ENCODE measurements at places on chromosomes 11 and 22. TPM values are rescaled to one million over a fixed set of nuclear protein-coding genes. Genes with fewer than 3 reads are reported as not detected.

- no peak for DNase-seq
Observed at GRCh38 chr11:64130618-64131017, 35.3 kb downstream of the MACROD1 start.

- no peak for DNase-seq
Observed at GRCh38 chr11:95884376-95884775, 39.5 kb downstream of the MTMR2 start.

GRCh38 chr11:7696424-7696823, 9.9 kb downstream of the OVCH2 start:
- no peak for DNase-seq

DNA sequence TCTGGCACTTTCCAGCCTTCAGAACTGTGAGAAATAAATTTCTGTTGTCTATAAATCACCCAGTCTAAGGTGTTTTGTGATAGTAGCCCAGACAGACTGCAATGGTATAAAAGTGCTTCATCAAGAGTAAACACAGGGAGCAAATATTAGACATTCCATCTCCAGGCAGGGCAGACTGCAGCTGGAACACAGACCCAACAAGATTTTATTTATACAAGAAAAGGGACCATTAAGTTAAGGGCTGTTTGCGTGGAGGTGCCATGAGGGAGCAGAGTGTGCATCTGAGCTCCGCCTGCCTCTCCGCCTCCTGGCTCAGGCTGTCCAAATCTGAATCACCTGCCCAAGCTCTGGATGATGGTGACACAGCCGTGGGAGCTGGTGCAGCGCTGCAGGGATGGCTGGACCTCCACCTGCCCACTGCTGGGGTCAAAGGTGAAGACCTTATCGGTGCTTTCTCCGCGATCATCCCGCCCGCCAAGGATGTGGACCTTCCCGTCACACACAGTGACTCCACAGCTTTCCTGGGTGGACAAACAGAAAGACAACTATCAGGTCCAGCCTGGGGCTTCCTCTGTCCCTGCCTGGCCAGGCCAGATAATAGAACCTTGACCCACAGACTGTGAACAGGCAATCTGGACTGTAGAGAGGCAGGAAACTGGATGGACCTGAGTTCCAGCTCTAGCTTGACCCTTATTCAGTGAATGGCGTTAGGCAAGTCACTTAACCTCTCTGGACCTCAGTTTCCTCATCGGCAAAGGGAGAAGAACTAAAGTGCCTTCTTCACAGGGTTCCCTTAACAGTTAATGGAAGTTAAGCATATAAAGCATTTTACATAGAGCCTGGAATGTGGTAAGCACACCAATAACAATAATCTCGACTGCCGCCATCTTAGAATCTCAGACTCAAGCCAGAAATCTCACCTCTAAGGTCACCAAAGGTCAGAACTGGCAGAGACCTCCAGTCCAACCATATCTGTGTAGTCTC, 10.5 kb downstream of the KLHL35 start:
- DNase-seq = peak; percentile 79

GRCh38 chr22:34696557-34696956, 369.4 kb upstream of the ISX start:
- no peak for DNase-seq

GRCh38 chr11:117815262-117815803, 9.2 kb downstream of the FXYD2 start:
- DNase-seq = no peak

- no peak for DNase-seq
Observed at GRCh38 chr11:8363921-8364320, 100.2 kb upstream of the LMO1 start.

- DNase-seq = no peak
Observed at GRCh38 chr11:68370211-68371111, 58.1 kb downstream of the LRP5 start.

DNA sequence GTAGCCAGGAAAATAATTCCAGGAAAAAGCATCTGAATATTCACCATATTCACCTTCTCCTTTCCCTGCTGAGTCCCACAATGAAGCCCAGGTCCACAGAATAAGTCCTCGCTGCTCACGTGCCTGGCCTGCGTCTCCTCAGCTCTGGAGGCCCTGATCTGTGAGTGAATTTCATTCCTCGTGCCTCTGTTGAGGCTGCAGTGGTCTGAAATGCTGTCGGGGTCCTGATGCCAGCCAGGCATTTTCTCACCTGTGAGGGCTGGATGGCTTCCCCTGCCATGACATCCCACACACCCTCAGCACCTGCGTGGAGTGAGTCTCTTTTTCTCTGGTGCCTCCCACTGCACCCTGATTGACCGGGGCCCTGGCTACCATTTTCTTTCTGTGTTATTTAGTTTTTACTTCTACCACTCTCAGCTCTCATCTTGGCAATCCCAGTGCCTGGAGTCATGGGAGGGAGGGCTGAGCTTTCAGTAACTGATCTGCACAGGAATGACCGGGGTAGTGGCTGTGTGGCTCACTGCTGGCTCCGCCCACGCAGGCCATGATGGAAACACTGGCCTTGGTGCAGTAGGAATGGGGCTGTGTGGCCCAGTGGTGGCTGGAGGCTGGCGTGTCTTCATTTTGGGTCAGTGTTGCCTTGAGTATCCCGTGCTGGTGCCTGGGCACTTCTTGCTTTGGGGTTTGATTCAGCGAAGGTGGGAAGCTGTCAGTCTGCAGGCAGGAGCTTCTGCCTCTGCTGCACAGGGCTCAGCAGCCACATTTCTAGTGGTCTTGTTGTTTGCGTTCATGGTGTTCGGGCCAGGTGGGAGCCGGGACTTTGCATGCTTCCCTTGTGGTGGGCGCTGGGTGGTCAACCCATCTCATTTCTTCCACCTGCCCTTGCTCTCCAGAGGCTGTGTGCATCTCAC, 807.2 kb downstream of the TBC1D22A start:
- no peak for DNase-seq

DNA sequence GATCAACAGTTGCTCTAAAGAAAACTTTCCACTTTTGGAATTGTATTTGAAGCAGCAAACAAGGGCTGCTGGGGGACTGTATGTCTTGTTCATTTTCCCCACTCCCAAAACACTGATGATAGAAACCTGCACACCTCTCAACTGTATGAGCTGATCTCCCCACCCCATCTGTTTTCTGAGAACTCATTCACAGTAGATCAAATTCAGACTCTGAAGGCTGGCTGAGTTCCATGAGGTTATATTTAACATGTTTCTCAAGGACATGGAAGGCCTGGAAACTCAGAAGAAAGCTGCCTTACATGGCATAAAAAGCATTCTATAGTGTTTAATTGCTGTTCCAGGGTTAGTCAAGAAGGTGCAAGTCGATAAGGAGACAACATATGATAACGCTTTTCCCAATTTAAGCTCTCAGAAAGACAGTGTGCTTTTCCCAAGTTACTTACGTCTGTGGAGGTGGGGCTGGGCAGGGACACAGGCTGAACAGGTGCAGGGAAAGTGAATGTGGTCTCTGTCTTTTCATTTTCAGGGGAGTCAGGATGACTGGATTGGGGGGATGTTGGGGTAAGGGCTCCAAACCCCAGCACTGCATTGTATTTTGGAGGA, 23.0 kb downstream of the LARGE2 start:
- DNase-seq = no peak

DNA sequence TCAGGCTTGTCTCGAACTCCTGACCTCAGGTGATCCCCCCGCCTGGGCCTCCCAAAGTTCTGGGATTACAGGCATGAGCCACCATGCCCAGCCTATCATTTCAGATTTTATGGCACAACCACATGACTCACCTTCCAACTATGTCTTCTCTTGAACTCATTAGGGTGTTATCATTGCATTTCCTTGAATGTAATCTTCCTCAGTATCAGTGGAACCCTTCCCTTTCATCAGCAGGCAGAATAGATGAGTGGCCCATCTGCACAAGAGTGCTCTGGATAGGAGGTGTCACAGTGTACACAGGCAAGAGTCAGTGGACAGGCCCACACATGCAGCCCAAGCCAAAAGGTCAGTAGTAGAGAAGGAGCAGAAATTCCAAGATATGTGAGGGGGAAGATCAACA, 29.1 kb upstream of the AQP11 start:
- no peak for DNase-seq

GRCh38 chr11:126800009-126800408, 200.6 kb downstream of the KIRREL3 start:
- DNase-seq = no peak

- DNase-seq = no peak
Observed at GRCh38 chr11:95247127-95247684, 16.2 kb upstream of the SESN3 start.

The GRIA4 gene
- polyA plus RNA-seq = 0.43 TPM

The DERL3 gene
- polyA plus RNA-seq = 2.7 TPM

The OR6T1 gene
- not detected for polyA plus RNA-seq

The UQCC3 gene
- polyA plus RNA-seq = 6.2 TPM

The C11orf42 gene
- polyA plus RNA-seq = 1.9 TPM

The ART1 gene
- polyA plus RNA-seq = 0.32 TPM

The SLC22A12 gene
- not detected for polyA plus RNA-seq

The TBX1 gene
- 9.0 TPM for polyA plus RNA-seq
